ENCODE measurements at places on chromosomes 2 and 18.

- no peak for DNase-seq
Observed at GRCh38 chr18:5630057-5630899, 86.5 kb upstream of the EPB41L3 start.

- no peak for DNase-seq
Observed at GRCh38 chr18:57527556-57528229, 58.8 kb downstream of the FECH start.

DNA sequence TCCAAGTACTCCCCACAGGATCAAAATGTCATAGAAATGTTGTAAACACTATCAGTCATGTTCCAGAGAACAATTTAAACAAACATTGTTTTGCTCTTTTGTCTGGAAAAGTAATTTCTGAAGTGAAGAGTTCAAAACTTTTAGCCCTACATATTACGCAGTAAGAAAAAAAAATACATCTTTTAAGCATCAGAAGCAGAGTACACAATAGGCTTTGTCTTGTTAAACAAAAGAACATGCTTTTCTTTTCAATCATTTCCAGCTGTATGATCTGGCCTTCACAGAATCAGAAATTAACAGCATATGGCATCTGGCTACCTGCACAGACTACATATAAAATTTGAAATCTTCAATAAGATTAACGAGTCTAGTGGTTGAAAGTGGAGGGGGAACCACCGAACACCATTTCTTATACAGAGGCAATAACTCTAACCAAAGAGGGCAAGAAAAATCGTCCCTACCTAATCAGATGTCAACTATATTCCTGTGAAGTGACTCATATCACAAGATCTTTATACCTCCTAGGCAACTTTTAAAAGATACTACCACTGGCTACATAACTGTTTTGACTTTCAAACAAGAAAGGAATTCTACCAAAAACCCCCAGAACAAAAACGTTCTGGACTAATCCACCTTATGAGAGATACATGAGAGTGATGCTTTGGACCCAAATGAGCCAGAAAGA lies 149.3 kb downstream of the EXOC6B start:
- no peak for DNase-seq

DNA sequence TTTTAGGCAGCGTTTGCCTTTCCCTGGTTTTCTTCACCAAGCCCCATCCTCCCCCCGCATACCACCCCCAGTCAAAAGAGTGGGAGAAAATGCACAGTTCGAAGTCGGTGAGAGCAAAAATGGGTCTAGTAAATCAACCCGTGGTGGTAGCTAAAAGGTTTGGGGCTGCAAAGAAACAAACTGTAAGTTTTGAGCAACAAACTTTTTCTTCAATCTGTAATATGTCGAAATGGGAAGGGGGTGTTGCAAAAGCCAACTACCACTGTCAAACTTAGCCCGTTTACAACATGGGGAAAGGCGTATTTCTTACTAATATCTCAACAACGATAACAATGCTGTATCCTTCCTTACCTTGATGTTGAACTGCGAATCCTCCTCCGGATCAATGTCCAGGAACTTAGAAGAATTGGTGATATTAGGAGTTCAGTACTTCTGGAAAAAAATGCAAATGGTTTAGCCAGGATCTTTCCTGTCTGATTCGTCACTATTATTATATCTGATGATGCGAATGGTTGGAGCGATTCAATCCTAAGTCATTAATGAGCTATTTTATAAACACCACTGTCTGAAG lies 2.4 kb upstream of the SATB2 start:
- no peak for DNase-seq

GRCh38 chr18:65768120-65768778 lies 17.4 kb downstream of the CDH7 start:
- no peak for DNase-seq

GRCh38 chr2:60504049-60504448 lies 49.4 kb downstream of the BCL11A start:
- DNase-seq: no peak

DNA sequence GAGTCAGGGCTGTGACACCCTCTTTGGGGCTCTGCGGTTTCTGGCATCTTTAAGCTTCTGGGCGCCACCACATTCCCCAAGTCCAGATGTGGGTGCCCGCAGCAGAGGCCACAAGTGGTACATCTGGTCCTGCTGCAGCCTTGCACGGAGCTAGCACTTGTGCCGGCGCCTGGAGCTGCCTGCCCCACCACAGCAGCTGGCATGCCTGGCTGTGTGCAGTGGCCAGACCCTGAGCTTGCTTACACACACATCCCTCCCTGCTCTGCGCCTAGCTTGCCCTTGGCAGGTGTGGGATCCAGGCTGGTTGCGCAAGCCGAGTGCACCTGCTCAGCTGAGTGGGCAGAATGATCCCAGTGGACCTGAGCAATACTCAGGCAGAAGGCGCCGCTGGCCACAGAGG lies 27.3 kb downstream of the SLC4A10 start:
- DNase-seq: no peak

DNA sequence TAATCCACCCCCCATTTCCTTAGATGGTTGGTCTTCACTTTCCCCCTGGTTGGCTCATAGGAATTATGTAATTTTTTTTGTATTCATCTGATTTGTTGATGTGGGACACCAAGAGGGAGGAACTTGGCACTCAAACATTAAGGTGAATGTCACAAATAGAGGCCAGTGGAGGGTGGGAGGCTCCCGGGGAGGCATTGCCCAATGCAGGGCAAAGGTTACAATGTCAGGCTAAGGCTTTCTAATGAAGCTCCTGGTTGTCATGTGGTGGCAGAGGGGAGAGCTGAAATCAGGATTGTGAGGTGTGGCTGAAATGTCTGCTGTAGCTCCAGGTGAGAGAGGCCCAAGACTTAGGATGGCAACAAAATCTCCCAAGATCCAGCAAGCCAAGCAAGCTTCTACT lies 42.7 kb downstream of the MPHOSPH10 start:
- DNase-seq: no peak

- no peak for DNase-seq
Observed at GRCh38 chr2:143786026-143786765, 657.0 kb downstream of the ARHGAP15 start.

DNA sequence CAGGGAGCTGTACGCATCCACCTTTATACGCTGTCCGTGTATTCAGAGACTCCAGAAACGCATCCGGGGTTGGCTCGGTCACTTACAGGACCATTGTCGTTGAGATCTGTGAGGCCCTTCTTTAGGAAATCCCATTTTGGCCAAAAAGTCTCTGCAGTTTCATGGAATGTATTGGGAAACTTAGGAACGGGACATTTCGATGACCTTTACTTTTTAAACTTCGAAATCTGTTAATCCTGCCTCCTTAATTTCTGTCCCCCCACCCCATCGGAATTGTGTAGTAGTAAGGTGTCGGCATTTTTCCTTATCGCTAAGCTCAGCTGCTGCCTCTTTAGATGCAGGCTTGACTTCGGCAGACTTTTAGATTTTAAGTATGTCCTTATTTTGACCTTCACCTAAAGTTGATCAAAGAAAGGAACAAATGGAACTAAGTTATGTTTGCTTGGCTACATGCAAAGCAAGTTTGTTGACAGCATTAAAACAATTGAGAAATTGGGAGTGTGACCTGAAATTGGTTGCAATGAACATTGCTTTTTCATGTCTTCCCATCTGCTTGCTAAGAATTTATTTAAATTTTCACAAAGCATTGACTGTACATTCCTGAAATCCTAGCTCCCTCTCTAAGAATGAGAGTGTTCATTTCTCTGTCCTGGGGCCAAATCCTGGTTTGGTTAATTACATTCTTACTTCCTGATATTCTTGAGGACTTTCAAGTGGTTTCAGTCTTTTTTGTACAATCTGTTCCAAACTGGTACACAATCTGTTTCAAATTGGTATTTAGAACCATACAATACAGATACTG lies 884 bp upstream of the RAPH1 start:
- no peak for DNase-seq

DNA sequence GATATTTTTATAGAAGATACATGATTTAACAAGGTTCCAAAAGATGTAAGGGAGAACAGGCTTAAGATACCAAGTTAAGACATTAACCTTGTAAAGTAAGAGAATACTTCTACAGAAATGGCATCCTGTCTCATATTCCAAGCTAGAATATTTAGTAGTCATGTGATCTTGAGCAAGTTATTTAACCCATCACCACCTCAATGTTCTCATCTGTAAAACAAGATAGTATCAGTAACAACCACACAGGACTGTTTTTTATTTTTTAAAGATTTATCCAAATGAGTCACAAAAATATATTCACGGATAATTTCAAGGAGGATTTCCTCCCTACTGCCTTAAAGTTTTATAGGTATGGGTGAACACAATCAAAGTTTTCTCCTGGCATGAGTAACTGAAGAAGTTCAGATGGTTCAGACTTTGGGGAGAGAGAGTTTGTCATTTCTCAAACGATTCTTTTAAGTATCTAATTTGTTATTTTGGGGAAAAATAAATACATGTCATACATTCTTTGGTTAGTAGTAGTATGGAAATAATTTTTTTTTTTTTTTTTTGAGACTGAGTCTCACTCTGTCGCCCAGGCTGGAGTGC lies 25.9 kb downstream of the ROCK1 start:
- no peak for DNase-seq

DNA sequence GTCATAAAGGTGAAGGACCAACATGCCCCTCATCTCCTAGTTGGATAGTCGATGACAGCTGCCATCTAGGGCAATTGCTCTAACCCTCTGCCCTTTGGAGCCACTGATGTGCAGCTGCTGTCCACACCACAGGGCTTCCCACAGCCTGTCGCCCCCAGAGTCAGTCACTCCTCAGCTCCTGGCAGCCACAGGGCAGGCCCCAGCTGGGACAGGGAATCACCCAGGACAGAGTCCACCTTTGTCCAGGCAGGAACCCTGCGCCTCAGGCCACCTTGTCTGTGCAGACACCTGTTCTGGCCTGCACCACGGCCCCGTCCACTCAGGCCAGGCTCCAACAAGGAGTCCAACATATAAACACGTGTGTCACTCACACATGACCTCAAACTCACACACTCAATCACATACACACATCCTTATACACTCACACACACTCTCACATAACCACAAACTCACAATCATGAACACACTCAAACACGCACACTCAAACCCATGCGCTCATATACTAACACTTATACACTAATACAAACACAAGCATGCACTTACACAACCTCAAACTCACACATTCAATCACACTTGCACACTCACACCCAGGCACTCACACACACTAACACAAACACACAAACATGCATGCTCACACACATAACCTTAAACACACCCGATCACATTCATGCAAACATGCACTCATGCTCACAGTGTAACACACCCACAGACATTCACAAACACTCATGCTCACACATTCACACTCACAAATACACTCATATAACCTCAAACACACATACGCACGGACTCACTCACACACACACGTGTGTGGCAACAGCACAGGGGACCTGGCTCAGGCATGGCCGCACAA lies 29.7 kb downstream of the HDAC4 start:
- DNase-seq: no peak

DNA sequence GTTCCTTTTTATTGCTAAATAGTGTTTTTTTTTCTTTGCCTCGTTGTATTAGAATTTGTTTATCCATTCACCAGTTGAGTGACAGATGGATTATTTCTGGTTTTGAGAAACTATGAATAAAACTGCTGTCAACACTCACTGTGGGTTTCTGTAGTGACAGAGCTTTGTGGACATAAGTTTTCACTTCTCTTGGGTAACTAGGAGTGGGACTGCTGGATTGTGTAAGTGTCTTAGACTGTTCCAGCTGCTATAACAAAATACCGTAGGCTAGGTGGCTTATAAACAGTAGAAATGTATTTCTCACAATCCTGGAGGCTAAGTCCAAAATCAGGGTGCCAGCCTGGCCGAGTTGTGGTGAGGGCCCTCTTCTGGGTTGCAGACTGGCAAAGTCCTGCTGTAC lies 71.9 kb downstream of the TNFRSF11A start:
- no peak for DNase-seq
